ENCODE measurements at places on chromosomes 1 and 21.

DNA sequence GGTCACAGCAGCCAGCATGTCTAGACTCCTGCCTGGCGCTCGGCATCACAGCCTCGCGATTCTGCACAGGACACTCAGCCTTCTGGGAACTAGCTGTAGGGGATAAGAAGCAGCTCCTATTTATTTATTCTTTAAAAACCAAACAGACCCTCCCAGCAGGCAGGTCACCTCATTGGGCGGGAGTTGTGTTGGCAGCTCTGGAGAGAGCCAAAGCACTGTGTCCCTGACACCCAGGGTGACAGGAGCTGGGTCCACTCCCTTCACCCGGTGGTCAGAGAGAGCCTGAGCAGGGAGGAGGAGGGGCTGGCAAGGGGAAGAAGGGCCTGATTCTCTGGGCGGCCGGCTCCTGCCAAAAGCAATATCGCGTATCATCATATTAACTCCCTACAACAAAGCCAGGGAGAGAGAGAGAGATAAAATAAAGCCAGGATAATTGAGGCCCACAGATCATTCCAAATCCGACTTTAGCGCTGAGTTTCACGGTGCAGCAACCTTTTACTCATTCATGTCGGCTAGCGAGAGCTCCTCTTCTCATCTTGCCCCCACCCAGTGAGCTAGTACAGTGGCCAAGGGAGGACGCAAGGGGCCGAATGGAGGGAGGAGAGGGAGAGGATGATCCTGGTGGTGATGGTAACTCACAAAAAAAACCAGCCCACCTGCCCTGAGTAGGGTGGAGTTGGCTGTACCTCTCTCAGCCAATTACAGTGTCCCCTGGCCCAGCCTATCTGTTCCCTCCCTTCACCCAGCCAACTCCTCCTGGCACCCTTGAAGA lies 79.8 kb upstream of the IFFO2 start:
- DNase-seq, result no peak

- DNase-seq, result no peak
Measured at GRCh38 chr1:209012443-209013196, 570.9 kb upstream of the CAMK1G start.

DNA sequence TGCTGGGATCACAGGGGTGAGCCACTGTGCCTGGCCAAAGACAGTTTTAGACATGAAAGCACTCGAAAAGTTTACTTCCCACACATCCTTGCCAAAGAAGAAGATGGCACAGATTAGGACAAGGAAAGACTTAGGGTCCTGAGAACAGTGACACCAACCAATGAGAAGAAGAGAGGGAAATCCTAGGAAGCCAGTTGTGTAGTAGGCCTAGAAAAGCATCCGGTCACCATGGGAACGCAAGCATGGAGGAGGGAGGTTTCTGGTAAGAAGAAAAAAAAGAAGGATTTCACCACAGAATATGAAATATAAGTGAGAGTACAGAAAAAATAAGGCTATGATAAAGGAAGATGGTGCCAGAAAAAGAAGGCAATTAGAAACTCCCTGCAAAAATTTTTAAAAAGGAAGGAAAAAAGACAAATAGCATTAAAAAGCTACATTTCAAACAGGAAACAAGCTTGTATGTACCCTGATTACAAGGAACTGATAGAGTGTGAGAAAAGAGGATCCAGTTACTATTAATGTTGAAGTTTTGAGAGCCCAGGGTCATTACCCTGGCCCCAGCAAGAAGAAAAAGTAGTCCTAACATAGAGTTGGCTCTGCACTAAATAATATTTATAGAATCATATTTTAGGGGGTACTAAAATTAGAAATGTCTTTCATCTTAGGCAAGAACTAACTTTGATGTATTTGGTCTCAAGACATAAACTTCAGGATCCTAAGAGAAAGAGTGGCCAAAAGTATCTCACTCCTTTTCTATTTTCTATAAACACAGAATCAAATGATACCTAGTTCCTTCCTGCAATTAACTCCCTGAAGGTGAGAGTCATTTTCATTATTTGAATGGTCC lies 16.1 kb downstream of the DIPK1A start:
- no peak for DNase-seq

DNA sequence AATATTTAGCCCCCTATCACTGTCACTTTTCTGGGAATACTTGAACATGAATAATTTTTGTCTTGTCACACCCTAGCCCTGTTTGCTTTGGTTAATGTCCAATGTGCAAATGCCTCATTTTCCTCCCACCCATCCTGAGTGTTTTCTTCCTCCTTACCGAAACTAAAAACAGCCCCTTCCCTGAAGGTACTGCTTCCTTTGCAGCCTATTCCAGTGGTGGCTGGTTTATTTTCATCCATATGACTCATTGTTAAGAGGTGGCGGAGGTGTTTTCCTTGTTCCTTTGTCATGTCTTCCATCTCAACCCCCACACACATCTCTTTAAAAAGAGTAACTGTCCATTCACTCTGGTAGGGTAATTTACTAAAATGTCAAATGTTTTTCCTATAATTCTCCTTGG lies 40.4 kb downstream of the CD55 start:
- DNase-seq, result no peak

DNA sequence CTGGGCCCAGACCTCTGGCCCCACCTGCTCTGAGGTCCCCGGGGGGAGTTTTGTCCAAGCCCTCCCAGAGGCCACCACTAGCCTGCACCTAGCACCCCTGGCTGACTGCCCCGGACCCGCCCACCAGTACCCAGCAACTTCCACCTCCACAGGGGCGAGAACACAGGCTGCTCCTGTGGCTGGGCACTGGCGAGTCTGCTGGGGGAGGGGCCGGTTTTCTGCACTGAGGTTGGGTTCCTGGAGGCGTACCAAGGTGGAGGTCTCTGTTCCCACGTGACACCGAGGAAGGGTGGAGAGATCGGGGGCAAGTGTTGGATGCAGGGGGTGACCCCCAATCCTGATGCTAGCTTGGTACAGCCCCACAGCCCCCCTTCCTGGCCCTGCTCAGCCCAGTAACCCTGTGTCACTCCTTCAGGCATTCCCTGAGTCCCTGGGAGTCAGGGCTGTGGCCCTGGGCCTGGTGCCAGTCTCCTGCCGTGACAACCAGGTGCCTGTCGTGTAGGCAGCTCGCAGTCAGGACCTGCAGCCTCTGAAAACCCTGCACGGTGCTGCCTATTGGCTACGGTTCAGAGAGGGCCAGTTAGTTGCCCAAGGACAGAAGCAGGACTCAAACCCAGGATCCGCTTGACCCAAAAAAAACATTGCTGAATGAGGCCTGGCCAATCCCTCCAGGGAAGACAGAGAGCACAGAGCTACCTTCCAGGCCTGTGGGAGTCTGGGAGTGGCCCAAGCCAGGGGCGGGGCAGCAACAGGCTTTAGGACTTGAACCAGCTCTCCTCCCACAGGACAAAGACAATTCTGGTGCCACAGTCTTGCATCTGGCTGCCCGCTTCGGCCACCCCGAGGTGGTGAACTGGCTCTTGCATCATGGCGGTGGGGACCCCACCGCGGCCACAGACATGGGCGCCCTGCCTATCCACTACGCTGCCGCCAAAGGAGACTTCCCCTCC lies 3.1 kb downstream of the ESPN start:
- DNase-seq, result no peak

- DNase-seq, result no peak
Measured at GRCh38 chr1:235858766-235859165, 7.9 kb downstream of the LYST start.

DNA sequence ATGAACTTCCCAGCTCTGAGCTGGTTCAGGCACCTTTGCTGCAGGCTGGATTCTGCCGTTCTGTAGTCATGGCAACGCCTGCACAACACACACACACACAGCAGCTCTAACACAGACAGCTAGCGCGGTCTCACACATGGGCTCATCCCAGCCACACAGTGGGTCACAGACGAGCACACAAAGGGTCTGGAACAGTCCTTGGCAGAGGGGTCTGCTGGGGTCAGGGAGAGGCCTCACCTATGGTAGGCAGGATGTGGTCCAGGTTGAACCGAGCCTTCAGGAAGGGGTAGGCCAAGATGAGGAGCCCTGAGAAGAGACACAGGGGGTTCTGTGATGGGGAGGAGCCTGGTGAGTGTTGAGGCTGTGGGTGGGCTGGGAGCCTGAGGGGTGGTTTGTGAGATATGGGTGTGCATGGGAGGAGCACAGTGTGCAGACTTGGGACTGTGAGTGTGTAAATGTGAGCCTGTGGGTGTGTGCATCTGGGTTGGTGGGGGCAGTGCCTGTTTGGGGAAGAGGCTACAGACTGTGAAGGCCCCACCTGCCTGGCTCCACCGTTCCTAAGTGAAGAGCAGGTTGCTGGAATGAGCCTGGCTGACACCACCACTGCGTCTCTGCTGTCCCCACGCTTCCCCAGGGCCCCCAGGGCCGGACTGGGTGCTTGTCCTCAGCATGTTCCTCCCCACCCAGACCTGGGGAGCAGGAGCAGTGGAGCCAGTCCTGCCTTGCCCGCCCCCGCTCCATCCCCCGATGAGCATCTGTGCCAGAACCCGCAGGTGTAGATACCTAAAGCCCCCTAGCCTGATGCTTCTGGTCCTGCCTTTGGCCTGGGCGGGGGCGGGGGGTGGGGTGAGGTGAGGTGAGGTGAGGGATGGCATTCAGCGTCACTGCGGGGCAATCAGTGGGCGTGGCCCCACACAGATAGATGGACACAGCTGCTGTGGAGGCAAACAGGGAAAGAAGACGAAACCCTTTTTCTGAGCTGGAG lies 1.5 kb downstream of the KNCN start:
- no peak for DNase-seq

- no peak for DNase-seq
Measured at GRCh38 chr1:159040206-159040605, 30.5 kb downstream of the IFI16 start.

DNA sequence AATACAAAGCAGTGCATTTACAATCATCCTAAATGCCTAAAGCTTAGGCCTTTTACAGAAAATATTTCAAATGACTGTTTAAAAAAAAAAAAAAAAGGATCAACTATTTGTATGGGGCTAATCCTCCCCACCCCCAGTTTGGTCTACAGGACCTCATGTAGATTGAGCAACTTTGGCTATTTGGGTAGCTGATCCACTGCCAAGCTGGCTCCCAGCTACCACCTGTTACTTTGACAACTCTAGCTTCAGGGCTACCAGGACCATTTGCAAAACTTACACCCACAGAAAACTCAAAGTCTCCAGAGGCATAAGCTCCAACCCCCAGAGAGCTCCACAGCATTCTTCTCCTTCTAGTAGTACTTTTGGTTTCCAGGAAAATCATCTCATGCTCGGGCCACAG lies 29.4 kb downstream of the JAK1 start:
- no peak for DNase-seq

DNA sequence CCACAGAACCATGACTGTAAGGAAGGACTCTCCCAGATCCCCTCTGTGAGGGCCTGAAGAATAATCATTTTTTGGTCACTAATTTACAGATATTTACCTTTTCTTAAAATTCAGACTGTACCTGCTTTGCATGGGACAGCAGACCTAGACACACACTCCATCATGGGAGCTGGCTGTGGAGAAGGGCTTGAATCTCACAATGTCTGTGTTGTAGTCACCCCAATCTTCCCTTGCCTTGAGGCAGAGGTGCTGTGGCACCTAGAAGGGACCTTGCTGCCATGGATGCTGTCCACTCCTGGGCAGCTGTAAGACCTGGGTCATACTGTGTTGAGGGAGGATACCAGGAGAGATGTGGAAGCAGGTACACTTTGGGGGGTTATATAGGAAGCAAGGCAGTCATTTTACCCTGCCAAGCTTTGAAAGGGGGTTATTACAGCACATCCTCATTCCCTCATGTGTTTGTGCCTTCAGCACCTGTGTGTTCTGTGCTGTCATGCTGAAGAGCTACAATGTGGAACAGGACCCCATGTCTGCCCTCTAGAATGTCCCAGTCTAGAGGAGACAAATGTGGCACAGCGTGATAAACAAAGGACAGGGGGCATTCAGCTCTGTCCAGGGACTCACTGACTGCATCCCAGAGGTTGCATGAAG lies 27.1 kb downstream of the TRAF5 start:
- DNase-seq, result no peak

GRCh38 chr21:44838951-44839350 lies 21.1 kb upstream of the SUMO3 start:
- DNase-seq, result no peak

GRCh38 chr1:84286071-84286470 lies 15.4 kb upstream of the SAMD13 start:
- no peak for DNase-seq

DNA sequence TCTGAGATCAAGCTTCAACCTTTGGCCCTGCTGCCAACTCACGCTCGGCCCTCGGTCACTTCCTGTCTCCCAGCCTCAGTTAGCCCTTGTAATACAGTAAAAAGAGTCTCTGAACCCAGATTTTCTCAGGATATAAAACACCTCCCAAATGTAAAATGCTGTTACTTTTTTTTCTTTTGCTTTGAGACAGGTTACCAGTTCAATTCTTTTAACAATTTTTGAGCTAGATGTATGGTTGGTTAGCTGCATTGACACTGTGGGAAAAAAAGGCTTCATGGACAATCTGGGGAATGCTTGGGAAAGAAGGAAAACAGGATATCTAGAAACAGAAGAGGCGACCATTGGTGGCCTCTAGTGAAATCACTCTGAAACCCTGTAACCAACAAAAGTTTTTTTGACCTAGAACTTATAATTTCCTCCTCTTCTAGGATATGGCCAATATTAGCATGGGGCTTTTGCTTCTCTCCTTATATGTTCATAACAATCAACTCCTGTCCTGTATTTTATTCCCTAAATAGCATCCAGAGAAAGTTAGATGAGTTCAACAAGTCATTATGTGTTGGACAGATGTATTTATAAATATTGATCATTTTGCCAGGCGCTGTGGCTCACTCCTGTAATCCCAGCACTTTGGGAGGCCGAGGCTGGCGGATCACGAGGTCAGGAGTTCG lies 1.3 kb downstream of the CMPK1 start:
- DNase-seq, result no peak

- no peak for DNase-seq
Measured at GRCh38 chr1:233672732-233673131, 58.8 kb downstream of the KCNK1 start.

DNA sequence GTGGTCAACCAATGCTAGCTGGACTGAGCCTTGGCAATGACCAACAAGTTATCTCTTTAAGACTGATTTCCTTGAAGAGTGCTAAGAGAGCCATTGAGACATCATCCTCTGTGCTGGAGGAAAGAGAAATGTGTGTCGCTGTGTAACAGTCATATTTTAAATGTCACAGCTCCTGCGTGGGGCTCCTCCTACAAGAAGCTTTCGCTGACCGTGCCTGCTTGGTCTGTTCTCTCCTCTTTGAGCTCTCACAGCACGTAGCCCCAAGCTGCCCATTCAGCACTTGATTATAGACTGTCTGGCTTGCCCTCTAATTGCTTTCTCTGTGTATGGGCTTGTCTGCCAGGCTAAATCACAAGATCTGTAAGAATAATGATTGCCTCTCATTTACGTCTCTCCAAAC lies 221.3 kb downstream of the FOXD2 start:
- DNase-seq, result no peak

DNA sequence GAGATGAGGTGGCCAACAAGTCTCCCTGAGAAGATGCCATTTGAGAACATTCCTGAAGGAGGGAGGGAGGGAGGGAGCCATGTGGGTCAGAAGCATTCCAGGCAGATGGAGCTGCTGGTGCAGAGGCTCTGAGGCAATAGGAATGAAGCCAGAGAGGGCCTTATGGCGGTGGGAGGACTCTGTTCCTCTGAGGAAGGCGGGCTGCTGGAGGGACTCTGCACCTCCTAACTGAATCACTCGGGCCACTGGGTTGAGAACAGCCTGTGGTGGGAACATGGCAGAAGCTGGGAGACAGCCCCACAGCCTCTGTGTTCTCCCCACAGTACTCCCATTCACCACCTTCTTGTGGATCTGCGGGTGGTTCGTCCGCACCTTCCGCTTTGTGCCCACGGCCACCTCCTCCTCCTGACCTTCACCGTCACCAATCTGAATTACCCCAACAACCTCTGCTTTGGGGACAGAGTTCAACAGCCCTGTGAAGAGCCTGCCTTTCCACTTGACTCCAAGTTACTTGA lies 2.4 kb upstream of the TMEM125 start:
- no peak for DNase-seq

- DNase-seq, result no peak
Measured at GRCh38 chr21:27571706-27572105, 604.8 kb upstream of the ADAMTS5 start.
